ENCODE measurements at places on chromosomes 5 and 9.

- DNase-seq = peak; percentile 3
Measured at GRCh38 chr5:100901821-100902341, 1.2 kb downstream of the ST8SIA4 start.

DNA sequence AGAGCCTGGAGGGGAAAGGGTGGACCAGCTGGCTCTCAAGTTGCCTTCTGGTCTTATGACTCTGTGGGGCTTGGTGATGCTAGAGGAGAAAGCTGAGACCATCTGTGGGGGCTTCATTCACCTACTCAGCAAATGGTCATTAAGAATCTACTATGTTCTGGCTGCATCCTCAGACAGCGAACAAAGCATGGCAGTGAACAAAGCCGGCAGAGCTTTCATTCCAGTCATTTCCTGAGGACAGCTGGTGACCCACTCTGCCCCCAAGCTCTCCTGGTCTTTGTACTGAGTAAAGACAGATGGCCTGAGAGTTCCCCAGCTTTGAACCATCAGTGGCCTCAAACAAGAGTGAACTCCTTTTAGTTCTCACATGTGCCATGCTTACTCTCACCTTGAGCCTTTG is 48.0 kb downstream of the FGF1 start:
- no peak for DNase-seq

DNA sequence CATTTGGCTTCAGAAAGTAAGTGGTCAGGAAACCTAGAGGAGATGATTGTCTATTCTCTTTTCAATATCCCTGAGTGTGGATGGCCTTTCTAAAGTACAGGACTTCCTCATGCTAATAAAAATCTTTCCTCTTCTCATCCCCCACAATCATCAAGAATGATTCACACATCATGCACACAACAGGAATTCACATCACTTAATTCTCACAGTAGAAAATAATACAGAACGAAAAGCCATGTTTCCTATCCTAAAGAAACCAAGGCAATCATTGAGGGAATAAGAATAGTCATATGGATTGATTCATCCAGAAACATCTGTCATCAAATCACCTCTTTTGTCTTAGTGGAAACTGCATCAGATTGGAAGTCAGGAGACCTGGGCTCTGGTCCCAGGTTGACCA is 203.1 kb upstream of the PIK3R1 start:
- DNase-seq = peak; percentile 68

GRCh38 chr9:128145951-128146351 is 3.3 kb upstream of the LCN2 start:
- no peak for DNase-seq

DNA sequence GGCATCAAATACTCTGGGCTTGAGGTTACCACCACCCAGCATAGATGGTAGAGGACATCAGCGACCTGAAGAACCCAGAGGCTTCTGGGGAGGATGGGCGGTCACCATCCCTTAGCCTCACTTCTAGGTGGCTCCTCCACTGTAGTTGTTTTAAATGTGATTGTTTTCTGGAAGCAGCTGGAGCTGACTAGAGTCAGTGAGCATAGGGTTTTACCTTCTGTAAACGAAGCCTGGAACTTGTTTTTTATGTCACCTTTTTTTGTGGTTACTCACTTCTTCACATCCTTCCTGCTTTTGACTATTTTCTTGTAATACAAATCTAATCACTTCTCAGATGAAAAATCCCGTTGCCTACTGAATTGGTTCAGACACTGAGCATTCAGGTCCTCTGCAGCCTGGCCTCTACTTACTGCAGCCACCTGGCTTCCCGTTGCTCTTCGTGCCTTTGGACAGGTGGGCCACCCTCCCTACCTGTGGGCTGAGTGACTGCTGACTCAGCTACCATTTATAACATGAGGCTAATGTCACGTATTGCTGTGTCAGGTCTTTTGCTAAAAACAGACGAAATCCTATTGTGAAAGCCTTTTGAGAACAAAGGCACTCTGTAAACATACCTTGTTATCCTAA is 167.8 kb downstream of the MAN2A1 start:
- no peak for DNase-seq

DNA sequence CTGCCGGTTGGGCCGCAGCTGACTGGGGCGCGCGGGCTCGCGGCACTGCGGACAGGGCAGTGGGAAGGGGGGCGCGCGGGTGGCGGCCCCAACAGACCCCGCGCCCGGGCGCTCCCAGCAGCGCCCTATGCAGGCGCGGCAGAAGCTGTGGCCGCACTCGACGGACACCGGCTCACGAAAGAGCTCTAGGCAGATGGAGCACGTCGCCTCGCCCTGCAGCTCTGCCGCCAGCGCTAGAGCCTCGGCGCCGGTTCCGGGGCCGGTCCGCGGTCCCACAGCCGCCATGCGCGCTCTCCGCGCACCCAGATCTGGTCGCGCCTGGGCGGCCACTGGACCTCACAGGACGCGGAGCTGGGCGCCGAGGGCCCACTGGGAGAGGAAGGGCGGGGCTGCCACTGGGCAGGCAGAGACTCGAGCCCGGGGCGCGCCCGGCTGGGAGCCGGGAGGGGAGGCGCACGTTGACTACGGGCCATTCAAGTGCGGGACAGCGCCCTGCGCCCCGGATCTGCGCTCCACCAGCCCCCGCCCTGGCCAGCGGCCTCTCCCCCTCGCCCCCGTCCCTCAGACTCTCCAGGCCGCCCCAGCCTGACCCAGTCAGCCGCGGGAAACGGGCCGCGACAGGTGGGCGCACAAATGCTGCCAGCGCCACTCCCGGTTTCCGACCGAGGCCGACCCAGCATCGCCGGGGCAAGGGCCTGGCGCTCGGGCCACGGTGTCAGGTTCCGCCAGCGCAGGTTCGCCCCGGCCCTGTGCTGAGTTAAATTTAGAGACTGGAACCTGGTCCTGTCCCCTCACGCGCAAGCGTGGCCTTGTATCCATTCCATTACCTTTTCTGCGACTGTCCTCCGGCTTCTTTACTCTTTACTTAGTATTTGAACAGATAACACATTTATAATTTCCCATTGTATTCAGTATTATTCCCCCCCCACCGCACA is at the start of gene TRIM7:
Gene TRIM7, minus strand, starts transcription at position 371 of the 935 bp plus-strand sequence. Its CDS starts 86 bp downstream, at position 285.
- DNase-seq = peak; percentile 62

GRCh38 chr5:179111267-179112207 is 51.4 kb downstream of the ZNF354C start:
- no peak for DNase-seq

- no peak for DNase-seq
Measured at GRCh38 chr5:38104497-38105230, 153.7 kb upstream of the EGFLAM start.

- DNase-seq = peak; percentile 11
Measured at GRCh38 chr5:5199495-5199894, 59.4 kb downstream of the ADAMTS16 start.

DNA sequence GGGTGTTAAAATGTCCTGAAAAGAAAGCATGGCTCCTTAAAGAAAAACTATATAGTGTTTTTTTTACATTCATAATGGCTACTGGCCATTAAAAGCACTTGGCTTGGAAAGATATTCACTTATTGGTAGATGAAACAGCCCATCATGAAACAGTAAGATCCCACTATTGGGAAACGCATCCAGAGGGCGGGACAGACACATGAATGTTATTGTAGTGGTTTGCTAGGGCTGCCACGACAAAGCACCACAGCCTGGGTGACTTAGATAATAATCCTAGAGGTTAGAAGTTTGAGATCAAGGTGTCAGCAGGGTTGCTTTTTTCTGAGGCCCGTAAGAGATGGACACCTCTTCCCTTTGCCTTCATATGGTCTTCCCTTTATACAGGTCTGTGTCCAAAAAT is 139.4 kb upstream of the ANKH start:
- DNase-seq = no peak

GRCh38 chr5:98769210-98769958 is 4.1 kb upstream of the RGMB start:
- DNase-seq = peak; percentile 85

GRCh38 chr5:160020964-160021363 is 12.0 kb downstream of the TTC1 start:
- no peak for DNase-seq
